ENCODE measurements at places on chromosomes 1 and 21.
A peak's percentile ranks its signal among the peaks of the same experiment; 100 is the strongest.

GRCh38 chr1:58968360-58968952 lies 184.6 kb upstream of the JUN start:
- DNase-seq, result peak; percentile 39

- DNase-seq, result no peak
Observed at GRCh38 chr1:109395602-109396512, 1.9 kb downstream of the SORT1 start.

DNA sequence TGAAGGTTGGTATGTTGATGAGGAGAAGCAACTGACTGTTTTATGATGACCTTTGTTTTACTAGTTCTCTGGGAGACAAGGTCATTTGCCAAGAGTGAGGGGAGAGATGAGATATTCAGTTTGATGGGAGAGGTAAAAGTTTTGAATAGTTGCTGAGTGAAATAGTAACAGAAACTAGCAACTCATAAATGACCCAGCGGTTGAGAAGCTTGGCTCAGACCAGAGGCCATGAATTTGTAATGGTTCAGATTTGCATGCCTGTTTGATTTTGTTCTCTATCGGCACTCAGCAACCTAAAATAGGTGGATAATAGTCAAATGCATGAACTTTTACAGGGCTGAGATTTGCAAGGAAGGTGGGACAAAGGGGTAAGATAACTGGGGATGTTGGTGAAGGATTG lies 6.6 kb downstream of the CCDC30 start:
- no peak for DNase-seq

DNA sequence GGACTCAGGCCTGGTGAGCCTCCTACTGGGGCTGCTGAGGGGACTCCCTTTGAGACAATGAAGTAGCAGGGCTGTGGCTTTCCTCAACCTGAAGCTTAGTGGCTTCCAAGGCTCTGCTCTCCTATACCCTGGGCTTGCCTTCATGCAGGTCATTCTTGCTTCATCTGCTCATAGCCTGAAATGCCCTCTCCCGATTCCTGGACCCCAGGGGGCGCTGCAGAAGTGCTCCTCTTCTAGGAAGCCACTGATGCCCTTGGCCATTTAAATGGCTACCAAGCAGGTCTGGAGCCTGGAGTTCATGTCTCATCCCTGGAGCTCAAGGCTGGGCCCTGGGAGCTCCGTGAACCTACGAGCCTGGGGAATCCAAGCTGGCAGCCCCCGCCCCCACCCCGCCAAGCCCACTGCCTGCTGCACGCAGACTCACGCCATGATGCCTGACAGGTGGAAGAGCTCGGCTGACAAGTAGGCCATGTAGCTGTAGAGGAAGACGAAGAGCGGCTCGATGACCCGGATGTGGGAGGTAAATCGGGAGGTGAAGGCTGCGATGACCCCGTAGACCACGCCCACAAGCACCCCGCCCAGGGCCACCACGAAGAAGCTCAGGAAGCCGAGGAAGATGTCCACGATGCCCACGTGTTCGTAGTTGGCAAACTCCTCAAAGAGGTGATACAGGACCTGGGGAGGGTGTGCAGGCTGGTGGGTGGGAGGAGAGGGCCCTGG lies 45.7 kb downstream of the SLC9A1 start:
- no peak for DNase-seq

DNA sequence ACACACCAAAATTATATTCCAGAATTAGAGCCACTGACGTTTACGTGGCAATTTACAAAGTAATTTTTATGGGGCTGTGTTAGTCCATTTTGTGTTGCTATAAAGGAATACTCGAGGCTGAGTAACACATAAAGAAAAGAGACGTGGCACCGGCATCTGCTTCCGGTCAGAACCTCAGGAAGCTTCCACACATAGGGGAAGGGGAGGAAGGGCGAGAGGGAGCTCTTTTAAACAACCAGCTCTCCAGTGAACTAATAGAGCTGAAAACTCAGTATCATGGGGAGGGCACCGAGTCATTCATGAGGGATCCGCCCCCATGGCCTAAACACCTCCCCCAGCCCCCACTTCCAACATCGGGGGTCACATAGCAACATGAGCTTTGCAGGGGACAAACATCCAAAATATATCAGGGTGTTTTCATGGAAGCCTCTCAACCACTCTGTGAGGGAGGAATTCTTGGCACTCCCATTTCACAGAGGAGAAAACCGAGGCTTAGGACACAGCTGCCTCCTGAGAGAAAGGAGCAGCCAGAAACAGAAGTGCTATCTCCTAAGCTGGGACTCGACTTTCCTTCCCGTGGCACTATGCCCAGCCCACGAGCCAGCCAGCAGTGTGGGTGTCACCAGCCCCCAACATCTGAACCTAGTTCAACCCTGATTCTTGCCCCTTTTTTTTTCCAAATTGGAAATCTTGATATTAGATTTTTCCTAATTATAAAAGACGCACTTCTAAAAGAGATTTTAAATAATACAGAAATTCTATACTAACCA lies 29.2 kb downstream of the MIS18A start:
- no peak for DNase-seq

DNA sequence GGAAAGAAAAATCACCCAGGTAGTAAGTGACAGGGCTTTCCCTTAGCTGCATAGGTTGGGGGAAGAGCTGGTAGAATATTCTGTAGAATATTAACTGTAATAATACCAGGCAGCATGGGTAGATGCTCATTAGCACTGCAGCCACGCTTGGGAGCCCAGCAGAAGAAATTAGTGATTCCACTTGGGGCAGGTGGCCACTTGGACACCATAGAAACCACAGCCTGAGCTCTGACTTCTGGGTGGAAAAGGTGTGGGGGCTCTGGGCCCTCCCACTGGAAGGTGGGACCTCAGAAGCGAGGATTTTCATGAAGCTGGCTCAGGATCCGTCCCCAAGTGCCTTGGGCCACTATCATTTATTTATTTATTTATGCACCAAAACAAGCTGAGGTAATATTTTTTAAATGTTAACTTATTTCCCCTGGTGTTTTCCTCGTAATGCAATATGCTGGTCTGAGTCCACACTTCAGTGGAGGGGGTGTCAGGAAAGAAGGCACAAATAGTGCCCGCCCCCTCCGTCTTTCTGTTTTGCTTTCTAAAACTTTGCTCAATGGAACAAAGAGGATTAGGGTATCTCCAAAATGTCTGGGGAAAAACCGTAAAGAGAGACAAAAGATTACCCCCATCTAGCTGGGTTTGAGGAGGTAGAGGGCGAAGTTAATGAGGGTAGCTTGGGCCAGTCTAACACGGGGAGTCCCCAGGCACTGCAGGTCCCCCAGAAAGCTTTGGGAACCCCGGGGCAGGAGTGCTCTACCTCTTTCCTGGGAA lies 75.2 kb upstream of the GADD45A start:
- no peak for DNase-seq

DNA sequence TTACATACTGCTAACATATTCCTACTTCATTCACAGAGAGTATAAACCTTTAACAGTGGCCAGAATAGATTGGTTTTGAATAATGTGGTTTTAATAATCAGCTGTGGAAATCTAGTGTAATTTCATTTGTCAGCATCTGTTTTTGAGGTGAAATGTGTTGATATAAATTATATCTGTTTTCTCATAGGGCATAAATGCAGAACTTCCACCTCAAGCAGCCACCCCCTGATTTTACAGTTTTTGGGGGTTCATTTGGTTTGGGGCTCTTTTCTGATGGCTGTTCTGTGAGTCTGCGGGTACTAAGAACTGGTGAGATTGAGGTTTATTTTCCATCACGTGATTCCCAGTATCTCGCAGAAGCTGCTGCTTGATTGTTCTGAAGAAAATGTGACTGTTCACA lies 23.2 kb downstream of the EDARADD start:
- DNase-seq, result no peak

GRCh38 chr1:2331200-2331544 lies 60.2 kb downstream of the MORN1 start:
- DNase-seq, result no peak

DNA sequence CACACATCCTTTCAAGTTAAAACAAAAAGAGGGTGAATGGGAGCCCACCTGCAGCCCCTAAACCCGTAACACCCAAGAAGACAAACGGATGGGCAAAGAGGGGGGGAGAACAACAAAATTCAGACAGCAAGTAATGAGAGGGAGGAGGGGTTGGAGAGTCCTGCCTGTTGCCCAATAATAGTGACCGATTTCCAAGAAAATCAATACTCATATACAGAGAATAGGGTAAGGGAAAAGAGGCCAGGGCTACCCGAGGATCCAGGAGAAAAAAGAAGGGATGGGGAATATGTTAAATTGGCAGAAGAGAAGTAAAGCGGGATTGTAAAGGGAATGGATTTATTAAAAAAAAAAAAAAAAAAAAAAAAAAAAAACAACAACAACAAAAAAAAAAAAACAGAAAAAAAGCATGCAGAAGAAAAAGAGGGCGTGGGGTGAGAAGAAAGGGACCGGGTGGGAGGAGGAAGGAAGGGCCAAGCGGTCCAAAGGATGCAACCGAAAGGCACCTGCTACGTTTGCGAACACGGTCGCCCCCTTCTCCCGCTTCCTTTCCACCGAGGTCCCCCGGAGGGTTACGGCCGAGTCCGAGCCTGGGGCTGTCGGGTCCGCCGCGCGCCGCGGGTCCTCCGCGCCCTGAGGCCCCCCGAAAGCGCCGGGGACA lies 930 bp downstream of the SLC30A10 start:
- DNase-seq, result no peak

DNA sequence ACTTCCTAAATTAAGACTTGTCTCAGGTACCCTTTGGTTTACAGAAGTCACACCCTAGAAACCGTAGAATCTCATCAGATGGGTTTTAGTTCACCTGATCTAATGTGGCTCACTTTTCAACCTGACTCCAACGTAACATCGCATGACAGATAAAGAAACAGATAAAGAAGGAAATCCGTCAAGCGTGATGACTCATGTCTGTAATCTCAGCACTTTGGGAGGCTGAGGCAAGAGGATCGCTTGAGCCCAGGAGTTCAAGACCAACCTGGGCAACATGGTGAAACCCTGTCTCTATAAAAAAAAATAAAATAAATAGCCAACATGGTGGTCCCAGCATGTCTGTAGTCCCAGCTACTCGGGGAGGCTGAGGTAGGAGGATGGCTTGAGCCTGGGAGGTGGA lies 97.3 kb downstream of the SPSB1 start:
- DNase-seq, result no peak

DNA sequence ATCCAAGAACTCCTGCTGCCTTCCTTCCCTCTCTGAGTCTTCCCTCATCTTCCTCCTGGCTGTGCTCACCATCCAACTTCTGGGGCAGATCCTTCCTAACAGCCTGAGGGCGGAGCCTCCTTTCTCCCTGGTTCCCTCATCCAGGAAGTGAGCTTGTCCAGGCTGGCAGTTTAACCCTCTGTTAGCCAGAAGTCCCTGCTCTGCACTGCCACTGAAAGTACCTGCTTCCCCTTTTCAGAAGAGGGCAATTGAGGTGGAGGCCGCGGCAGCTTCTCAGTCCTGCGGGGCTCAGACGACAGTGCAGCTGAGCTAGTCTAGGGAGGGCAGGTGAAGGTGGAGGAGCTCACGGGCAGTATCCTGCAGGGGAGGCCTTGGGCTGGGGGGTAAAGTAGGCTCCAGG lies 149.1 kb downstream of the FCRL5 start:
- peak; percentile 27 for DNase-seq
